ENCODE measurements at places on chromosomes 16 and 17.

DNA sequence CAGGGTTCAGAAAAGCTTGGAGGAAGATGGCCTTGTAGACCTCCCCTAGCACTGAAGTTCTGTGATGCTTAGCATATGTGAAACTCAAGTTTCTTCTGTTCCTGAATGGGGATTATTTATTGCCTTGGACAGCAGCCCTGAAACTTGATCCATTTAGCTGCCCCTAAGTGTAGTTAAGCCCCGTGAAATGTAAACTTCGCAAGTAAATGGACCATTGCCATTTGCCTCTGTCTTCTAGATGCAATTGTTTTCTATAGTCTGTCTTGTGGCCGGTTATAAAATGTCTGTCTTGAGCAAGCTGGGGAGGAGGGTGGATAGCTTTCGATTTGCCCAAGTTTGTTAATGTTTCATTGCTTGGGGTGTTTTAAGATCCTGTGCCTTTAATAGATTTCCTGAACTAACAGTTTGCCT is 261.8 kb downstream of the CDH13 start:
- no peak for DNase-seq

DNA sequence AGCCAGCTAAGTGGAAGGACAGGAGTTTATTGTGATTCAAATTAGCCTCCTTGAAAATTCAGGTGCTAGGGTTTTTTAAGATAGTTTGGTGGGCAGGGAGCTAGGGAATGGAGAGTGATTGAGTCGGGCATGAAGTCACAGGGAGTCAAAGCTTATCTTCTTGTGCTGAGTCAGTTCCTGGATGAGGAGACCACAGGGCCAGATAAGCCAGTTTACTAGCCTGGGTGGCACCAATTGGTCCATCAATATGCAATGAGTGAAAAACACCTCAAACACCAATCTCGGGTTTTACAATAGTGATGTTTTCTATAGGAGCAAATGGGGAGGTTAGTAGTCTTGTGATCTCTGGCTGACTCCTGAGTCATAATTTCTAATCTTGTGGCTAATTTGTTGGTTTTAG is 165.1 kb downstream of the ABCC12 start:
- DNase-seq, result no peak

GRCh38 chr17:2018716-2019510 is 6.2 kb downstream of the RTN4RL1 start:
- no peak for DNase-seq

DNA sequence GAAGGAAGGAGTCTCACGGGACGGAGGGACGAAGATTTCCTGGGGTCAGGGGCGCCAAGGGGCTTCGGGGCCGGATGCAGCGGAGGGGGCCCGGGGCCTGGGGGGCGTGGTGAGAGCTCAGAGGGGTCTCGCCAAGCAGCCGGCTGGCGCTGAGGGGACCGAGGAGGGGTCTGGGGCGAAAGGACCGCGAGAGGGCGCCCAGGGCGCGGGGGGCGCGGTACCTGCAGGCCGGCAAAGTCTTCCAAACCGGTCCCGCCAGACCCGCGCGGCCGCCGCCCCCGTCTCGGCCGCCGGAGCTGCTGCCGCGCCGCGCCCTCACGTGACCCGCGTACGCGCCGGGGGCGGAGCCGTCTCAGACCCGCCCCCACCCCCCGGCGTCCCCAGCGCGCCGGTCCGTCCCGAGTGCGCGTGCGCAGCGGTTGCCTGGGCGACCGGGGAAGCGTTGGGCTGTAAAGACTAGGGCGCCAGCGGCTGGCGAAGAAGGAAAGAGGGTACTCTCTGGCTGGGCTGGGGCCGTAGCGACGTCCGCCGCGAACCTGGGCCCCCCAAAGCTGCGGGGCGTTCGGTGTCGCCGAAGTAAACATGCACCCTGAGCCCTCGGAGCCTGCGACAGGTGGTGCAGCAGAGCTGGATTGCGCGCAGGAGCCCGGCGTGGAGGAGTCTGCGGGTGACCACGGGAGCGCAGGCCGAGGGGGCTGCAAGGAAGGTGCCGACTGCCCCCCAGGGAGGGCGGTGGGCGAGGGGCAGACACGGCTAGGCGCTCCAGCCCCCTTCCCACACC is at the start of the genes DNAAF1 and HSDL1:
Gene DNAAF1 (plus strand): TSS at position 450 of the 781 bp plus-strand sequence. CDS start 133 bp downstream, at position 583.
Gene HSDL1 (minus strand): TSS at position 319 of the 781 bp plus-strand sequence. CDS start 13,856 bp downstream, outside the sequence.
- peak; percentile 93 for DNase-seq

DNA sequence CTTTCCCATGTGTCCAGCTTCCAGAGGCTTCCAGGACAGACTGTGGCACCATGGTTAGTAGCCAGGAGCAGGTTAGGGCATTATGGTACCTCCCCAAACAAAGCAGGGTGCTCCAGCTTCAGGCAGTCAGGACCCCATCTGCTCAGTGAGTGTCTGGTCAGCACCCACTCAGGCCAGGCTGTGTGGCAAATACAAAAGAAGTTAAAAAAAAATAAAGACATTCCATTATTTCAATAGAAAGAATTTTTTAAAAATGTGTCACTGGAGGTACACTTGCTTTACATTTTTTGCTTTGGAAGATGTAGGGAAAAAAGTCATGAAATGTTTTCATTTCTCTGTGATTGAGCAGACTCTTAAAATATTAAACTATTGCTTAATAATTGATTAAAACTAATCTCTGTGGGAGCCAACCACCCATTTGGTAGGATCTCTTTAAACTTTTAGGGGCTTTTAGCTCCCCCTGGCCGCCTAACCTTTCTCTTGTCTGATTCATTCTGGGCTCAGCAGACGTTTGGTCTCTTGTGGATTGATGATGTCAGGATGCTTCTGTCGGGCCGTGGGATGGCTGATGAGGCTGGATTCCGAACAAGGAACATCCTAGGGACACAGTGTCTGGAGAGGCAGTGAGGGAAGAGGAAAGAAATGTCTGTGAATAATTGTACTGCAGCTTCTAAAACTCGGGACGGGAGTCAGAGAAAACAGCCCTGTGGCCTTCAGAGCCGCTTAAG is 28.4 kb upstream of the NPTX1 start:
- DNase-seq, result no peak

GRCh38 chr16:30053376-30054015 is 12.1 kb upstream of the ALDOA start:
- no peak for DNase-seq

DNA sequence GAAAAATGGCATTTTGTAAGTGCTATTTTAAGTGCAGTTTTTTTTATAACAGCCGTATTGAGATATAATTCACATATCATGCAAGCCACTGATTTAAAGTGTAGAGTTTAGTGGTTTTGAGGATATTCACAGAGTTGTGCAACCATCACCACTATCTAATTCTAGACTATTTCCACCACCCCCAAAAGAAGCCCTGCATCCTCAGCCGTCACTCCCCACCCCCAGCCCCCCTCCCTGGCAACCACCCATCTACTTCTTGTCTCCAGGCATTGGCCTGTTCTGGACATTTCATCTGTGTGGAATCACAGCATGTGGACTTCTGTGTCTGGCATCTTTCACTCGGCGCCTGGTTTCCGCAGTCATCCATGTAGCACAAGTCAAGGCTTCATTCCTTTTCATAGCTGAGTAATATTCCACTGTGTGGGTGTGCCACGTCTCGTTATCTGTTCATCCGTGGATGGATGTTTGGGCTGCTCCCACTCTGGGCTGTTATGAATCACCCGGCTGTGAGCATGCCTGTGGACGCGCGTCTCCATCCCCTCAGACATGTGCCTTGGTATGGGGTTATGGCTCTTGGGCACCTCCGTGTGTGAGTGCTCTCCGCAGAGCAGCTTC is 138.4 kb upstream of the CIBAR2 start:
- DNase-seq, result no peak

DNA sequence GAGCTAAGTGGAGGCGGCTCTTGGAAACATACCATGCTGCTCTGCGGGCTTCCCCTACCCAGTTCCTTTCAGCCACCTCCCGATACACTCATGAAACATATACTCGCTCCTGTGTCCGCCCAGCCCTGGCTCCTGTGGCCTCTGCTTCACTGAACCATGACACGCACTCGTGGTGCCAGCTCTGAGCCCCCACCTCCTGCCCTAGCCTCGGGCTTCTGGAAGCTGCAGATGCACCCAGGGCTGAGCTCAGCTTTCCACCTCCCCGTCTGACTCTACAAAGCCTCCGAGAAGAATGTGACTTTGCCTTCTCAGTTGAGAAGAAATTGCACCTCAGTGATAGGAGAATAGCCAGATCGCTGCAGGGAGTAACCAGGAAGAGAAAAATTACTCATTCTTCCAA is 11.0 kb downstream of the CALB2 start:
- no peak for DNase-seq

DNA sequence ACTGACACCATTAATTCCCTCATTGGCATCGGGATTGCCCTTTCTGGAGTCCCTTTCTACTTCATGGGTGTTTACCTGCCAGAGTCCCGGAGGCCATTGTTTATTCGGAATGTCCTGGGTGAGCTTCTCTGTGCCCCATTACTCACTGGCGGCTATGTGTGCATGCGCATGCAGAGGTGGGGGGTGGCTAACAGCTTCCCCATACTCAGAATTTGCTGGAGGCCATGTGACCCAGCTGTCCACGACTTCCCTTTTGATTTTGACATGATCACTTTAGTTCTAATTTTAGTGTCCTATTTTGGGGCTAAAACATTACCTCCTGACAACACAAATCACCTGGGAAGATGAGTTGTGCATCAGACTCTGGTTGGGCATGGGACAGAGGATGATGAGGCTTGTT is 14.1 kb downstream of the SLC7A6OS start:
- DNase-seq, result no peak

DNA sequence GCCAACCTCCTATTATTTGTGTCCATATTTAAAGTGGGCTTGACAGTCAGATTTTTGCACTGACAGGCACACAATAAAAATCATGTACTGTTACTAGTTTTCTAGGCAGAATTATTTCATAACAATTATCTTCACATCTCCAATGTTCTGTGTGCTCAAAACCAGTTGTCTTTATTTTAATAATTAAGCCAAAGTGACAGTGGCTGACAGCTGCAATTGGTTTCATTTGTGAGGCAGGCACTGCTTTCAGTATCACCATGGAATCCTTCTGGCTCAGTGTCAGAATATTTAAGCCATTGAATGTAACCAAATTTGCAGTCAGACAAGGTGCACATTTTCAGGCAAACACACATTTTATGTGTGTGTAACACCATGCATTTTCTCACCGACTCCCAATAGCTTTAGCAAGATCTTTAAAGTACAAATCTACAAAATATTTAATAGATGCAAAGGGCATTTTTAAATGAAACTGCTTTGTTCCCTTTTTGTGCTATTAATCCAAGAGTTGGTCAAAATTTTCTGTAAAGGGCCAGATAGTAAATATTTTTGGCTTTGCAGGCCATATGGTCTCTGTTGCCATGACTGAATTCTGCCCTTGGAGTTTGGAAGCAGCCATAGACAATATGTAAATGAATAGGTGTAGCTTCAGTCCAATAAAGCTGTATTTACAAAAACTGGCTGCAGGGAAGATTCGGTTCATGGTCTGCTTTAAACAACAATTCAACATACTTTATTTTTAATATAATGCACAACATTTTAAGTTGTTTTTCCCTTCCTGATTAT is 486.0 kb downstream of the KCNJ2 start:
- no peak for DNase-seq

DNA sequence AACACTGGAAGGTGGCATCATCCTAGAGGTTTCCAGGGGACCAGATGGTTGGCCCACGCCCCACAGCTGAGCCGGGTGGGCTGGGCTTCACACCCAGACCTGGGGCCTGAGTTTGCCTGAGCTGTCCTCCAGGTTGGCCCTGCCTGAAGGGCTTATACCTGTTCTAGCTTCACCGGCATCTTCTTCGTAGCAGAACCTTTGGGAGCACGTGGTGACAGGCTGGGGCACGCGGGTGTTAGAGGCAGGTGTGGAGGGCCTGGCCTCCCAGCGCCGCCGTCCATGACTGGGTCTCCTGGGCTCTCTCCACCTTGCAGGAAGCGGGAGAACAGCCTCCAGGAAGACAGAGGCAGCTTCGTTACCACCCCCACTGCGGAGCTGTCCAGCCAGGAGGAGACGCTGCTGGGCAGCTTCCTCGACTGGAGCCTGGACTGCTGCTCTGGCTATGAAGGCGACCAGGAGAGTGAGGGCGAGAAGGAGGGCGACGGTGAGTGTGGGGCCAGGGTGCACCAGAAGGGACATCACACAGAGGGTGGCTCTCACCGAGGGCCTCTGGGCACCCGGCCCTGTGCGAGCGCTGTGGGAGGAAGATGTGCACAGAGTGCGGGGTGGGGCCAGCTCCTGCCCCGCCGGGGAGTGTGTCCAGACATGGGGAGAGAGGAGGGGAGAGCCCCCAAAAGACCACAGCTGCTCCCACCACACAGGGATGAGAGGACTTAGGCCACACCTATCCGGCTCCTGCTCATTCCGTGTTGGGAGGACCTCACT is 4.6 kb upstream of the TEDC2 start:
- DNase-seq, result no peak

- no peak for DNase-seq
These were observed 124.1 kb downstream of the SOX9 start for GRCh38 chr17:72244956-72245355.

DNA sequence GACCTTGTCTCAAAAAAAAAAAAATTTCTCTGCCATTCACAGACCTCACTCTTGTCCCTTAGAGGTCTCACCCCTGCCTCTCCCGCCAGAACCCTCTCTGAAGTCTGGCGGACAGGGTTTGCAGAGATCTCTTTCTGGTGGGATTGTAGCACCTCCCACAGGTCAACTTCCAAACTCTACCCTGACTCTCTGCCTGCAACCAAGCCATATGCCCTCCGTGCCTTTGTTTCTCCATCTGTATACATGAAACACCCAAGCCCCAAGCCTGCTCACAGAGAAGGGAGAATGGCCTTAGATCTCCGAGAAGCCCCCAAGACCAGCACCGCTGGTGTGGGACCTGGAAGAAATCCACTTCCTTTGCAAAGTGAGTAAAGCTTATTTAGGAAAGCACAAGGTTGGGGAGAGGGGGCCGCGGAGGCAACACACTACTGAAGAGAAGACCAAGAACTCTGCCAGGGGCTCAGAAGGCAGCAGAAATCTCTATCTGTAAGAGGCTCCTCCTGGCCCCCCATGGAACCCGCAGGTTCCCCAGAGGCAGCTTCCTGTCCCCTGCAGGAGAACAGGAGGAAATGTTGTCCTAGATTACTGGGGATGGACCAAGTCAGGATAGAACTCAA is 219.9 kb downstream of the C16orf78 start:
- DNase-seq, result no peak

- no peak for DNase-seq
These were observed 14.2 kb upstream of the MNT start for GRCh38 chr17:2415081-2415480.

DNA sequence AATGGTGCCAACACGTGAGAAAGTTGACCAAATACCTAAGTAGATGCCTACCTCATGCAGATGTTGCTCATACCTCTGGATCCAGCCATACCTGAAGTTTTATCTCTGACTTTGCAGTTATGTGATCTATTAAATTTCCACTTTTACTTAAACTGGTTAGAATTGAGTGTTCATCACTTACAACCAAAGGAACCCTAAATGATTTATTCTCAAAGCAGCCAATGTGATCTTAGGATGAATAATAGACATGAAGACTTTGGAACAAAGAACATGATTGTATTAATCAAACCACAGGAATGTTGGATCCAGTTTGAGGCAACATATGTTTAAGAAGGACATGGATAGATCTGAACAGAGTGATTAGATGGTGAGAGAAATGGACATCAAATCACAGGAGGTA is 68.7 kb downstream of the IRX6 start:
- no peak for DNase-seq

Measured in GM12892 (cell line).